ENCODE measurements at places on chromosomes 12 and 14.

DNA sequence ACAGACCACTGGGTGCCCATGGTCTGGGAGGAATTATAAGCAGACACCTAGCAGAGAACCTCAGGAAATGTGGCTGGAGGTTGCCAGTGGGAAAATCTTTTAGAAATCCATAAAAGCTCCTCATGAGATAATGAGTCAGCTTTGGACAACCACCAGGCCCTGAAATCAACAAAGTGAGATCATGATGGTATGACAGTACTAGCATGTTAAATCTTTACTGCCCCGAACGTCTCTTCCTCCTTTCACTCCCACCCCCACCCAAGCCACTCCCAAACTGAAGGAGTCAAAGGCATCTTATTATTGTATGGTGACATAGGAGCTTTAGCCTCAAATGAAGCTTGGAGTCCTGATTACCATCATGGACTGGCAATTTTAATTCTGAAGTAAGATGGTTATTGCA is 240.0 kb downstream of the DIO2 start:
- no peak for DNase-seq

DNA sequence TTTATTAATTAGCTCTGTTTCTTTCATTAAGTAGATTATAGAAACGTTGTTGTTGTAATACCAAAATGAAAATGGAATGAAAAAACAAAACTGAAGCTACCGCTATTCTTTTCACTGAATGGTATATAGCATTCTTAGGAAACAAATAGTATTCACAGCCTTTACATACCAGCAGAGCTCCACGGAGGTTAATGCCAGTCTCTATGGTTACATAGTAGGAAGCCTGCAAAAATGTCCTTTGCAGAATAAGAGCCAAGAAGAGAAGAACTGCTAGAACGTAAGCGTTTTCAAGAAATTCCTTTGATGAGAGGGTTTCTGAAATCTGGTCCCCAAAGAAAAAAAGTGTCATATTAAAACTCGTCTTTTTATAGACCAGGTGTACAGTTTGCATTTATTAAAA is 30.6 kb downstream of the ABCC9 start:
- no peak for DNase-seq

- peak; percentile 58 for DNase-seq
Observed at GRCh38 chr14:94051115-94051514, 25.0 kb downstream of the OTUB2 start.

GRCh38 chr12:45685680-45686079 is 43.8 kb upstream of the ARID2 start:
- DNase-seq = no peak

DNA sequence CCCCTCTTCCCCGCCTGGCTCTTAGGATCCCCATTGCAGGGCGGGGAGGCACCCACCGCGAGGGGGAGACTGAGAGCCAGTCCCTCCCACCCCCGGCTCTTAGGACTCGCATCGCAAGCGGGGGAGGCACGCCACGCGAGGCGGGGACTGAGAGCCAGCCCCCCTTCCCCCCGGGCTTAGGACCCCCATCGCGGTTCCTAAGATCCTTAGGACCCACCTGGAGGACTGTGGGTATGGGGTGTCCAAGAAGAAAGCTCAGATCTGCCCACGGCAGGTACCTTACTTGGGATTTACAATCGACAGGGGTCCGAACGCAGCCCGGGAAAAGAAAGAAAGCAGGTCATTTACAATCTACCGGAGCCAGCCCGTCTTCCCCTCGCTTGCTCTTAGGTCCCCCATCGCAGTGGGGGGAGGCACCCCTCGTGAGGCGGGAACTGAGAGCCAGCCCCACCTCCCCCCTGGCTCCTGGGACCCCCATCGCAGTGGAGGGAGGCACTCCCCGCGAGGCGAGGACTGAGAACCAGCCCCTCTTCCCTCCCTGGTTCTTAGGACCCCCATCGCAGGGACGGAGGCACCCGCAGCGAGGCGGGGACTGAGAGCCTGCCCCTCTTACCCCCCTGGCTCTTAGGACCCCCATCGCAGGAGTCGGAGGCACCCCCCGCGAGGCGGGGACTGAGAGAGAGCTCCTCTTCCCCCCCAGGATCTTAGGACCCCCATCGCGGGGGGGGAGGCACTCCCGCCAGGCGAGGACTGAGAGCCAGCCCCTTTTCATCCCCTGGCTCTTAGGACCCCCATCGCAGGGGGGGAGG is 43.7 kb downstream of the DDX11 start:
- peak; percentile 1 for DNase-seq

GRCh38 chr12:93153321-93153720 is 224.2 kb upstream of the EEA1 start:
- DNase-seq = no peak

DNA sequence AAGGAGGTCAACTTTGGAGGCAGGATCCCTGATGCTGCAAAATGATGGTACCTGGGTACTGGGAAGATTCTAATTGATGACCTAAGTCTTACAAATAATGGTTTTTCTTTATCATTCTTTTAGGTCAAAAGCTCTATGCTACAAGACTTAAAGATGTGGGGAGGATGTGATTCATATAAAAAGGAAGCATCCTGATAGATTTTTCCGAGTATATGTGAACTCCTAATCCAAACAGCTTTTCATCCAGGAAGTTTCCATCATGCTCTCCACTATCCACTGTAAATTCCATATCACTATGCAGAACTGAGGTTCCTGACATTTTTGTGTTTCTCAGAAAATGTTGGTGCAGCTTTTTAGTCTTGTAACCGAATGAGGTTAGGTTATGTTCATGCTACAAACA is 293.2 kb downstream of the PAWR start:
- DNase-seq = no peak

DNA sequence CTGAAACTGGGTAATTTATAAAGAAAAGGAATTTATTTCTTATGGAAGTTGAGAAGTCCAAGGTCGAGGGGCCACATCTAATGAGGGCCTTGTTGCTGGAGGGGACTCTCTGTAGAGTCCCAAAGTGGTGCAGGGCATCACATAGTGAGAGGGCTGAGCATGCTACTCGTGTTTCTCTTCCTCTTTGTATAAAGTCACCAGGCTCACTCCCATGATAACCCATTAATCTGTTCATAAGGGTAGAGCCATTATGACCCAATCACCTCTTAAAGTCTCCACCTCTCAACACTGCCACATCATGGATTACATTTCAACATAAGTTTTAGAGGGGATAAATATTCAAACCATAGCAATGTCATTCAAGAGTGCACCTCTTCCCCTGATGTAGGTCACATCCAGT is 79.1 kb upstream of the ATP2B1 start:
- no peak for DNase-seq

DNA sequence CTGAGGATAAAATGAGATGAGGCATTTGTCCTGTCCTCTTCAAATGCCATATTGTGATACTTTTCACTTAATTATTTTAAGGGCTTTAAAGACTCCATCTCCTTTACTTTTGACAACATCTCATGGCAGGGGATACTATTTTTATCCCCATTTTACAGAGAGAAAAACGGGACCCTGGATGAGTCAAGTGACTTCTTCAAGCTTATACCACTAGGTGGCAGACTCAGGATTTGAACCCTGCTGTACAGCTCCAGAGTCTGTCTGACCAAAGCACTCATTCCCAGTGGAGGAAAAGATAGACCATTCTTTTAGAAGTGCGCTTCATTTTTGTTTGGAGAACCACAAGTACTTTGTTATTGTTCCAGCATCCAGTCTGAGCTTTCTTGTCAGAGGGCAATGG is 1.7 kb upstream of the SMOC1 start:
- peak; percentile 37 for DNase-seq

GRCh38 chr12:68932128-68932960 is 627 bp downstream of the CPM start:
- no peak for DNase-seq

GRCh38 chr12:44960423-44960822 is 84.3 kb upstream of the NELL2 start:
- no peak for DNase-seq

DNA sequence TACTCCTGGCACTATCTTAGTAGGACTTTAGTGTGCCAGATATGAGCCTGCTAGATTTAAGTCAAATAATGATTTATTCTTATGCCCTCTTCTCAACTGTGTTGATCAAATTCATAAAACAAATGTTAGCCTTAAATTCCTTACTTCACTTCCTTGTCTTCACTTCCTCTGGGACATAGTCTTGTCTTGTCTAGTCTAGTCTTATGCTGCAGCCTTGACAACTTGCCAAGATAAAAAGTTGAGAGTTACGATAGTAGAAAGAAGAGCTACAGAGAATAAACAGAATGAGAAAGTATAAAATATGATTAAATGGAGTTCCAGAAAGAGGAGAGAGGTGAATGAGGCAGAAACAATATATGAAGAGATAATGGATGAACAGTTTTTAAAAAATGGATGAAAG is 378.1 kb downstream of the DAD1 start:
- no peak for DNase-seq

DNA sequence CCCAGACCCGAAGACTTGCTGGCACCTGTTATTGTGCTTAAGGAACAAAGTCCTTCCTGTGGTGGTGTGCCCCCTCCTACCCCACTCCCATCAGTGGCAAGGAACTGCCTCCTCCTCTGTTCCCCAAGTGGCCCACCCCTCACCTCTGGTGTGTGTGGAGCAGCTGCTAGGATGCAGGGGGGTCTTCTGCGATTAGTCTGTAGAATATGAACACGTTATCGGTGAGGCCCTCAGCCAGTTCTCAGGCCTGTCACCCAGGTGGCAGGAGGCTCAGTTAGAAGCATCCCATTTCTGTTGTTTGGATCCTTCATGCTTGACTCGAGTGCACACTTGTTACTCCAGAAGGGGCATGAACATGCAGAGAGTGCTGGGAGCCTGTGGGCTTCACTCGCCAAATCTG is 39.3 kb downstream of the RAB35 start:
- DNase-seq = no peak

DNA sequence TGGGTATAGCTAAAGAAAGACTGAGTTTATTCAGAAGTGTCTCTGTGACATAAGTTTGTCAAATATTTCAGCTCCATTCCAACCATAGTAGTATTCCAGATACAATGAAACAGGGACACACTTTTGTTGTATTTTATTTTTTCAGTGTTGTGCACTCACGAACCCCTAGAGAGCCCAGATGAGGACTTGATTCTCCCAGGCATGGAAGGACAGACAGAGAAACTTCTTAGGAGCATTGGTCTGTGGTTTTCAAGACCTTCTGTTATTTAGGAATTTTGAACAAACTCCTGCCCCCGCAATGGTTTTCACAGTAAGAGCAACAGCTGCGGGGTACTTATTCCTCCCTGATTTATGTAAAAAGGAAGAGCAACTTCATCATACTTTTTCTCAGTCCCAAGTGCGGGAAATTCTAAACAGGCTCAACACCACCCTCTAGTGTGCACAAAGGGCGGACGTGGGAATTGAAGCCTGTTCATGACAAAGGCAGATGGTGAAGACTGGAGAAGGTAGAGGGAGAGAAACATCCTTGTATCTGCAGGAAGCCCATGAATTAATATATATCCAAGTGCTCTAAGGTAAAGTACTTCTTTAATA is 147.6 kb downstream of the PAH start:
- peak; percentile 44 for DNase-seq

- no peak for DNase-seq
Observed at GRCh38 chr12:7612851-7613250, 52.9 kb downstream of the APOBEC1 start.

DNA sequence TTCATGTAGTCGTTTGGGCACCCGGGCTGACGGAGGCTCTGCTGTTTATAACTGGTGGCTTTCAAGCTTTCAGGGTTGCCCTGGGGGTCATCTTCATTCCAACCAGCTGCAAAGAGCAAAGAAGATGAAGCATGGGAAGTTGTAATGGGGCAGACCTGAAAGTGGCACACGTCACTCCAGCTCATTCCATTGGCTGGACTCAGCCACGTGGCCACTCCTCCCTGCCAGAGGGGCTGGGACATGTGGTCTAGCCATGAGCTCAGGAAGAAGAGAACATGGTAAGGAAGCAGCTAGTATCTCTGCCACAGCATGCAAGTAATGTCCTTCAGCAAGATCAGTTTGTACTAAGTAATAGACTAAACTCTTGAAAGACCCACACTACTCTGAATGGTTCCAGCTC is 51.7 kb upstream of the FERMT2 start:
- no peak for DNase-seq

GRCh38 chr12:31106101-31106803 is 32.6 kb downstream of the DDX11 start:
- DNase-seq = no peak

DNA sequence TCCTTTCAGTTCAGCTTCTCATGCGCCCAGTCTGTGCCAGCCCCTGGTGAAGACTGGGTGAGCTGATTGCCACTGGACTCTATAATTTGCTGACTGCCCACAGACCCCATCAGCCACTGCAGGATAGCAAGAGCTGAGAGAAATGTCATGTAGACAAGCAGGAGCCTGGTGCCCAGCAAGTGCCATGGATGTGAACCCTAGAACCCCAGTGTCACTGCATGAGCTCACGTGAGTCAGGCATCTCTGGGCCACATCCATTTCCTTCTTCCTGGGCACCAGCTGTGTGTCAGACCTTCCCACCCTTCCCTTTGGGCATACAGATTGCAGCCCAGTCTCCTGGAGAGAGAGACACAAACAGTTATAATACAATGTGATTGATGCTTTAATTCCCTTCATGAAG is 73.8 kb downstream of the NTF3 start:
- no peak for DNase-seq

DNA sequence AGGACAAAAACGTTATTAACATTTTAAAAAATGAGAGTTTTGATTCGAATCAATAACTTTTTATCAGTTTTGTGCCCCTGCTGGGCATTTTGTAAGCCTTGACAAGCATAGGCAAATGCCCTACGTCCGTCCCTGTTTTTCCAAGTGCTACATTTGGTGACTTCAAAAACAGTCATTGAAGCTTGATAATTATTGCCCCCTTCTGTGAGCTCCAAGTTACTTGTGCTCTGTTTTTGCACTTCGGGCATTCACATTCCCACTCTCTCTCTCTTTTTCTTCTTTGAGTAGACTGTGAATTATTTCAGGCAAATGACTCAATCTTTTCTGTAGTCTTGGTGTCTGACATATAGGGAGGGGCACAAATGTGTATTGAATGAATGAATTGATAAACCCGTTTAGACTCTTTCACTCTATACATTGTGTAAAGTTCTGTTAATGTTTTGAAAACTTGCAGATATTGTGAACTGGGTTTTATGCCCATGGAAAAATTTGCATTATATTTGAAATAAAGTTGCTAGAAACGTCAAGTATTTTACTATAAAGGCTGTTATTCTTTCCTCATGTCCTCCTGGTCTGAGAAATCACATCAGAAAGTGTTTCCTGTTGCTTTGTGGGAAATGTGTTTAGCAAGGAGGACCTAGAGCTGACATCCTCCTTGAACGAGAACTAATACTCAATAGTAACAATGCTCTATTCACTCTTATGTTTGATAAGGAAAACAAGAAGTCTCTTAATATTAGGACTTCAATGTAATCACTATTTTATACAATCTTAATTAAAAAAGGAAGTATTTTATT is 1.4 kb downstream of the APAF1 start:
- DNase-seq = peak; percentile 16
